Germinal center (tissue), 1 donor: ENCODE measurements at places on chromosomes 7 and 10.

GRCh38 chr10:788796-789748 is 99.6 kb upstream of the DIP2C start:
- peak; percentile 41 for DNase-seq

- no peak for DNase-seq
Measured at GRCh38 chr10:96665306-96665705, 55.0 kb downstream of the PIK3AP1 start.

DNA sequence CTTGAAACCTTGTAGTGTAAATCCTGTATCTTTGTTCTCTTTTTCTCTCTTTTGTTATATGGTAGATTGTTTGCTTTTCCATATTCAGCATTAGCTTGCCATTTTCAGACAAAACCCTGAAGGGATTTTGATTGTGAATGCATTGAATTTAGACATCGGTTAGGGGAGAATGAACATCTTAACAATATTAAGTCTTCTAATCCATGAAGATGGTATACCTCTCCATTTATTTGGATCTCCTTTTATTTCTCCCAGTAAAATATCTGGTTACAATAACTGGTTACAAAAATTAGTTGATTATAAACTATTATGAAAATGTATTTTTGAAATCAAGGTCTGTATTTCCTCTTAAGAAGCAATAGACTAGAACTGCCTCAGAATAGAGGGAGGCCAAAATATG is 12.4 kb upstream of the SLK start:
- DNase-seq: no peak

GRCh38 chr7:3267966-3268690 is 32.9 kb upstream of the SDK1 start:
- DNase-seq: no peak
